ENCODE measurements at places on chromosomes 7 and 10.

- no peak for DNase-seq
Observed at GRCh38 chr7:20831956-20832355, 45.3 kb upstream of the SP8 start.

DNA sequence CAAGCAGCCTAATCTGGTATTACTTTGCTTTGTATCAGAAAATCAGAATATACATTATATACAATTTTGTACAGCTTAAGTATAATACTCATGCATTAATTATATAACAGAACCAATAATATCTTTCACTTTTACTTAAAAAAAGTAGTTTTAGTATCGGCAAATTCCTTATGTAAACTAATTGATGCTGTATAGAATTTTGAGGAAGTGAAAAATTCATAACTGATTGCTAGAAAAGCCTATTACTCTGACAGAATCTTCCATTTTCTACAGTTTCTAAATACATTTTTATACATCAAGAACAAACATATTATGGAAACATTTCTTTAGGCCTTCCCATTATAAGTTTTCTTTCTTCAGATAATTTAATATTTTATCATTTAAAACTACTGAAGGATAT lies 124.0 kb upstream of the GPR22 start:
- no peak for DNase-seq

DNA sequence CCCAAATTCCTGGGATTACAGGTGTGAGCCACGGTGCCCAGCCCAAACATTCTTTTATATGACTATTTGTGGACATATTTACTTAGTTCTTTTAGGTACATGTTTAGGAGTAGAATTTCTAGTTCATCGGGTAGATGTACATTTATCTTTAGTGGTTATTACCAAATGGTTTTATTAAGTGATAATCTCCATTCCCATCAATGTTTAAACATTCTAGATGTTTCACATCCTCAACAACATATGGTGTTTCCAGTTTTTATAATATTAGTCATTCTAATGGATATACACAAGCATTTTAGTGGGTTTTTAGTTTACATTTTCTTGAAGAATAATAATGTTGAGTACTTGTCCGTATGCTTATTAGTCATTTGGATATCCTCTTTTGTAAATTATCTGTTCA lies 131.7 kb downstream of the RTKN2 start:
- DNase-seq = no peak

DNA sequence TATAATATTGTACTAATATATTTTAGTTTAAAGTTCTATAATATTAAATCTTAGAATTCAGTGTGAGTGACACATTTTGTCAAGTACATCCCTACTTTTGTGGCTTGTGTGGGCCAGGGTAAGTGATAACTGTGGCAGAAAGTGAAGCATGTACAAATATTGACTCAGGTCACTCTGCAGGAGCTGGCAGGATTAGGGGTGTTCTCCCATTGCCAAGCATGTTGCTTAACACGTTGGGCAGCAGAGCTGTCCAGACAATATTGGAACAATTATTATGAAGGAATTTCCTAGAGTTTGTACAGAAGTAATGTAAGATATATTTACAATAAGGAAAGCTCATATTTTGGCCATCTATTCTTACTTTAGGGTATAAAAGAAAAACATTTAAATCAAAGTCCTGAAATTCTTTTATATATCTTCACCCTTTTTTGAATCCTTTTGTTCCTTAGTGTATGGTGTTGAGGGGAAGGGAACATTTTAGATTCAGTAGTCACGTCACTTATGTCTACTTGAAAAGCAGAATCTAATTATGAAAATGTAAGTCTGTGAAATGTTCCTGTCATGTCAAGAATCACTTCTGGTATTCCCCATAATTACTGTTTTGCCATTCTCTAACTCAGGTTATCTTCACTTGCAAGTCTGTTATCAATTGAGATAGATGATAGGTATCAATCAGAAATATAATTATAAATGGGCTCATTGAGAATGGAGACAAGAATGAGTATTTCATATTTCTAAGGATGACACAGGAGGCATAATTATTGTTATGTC lies 4.0 kb downstream of the HDAC9 start:
- DNase-seq = no peak

DNA sequence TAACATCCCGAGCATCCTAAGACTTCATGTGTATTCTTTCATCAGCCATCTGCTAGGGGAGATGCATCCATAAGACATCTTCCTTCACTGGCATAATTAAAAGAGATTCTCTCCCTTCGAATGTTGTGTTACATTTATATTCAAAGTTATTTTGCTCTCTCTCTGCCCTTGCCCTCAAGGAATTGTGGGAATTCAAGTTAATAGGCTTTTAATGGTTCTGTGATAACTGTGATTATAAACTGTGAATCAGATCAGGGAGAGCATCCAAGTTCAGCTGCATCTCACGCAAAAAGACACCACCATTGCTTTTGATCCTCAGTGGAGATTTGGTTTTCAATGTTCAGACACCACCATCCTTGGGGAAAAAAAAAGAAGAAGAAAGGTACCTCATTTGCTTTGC lies 9.2 kb upstream of the TEX36 start:
- no peak for DNase-seq

GRCh38 chr7:25221009-25221408 lies 7.3 kb downstream of the NPVF start:
- no peak for DNase-seq

DNA sequence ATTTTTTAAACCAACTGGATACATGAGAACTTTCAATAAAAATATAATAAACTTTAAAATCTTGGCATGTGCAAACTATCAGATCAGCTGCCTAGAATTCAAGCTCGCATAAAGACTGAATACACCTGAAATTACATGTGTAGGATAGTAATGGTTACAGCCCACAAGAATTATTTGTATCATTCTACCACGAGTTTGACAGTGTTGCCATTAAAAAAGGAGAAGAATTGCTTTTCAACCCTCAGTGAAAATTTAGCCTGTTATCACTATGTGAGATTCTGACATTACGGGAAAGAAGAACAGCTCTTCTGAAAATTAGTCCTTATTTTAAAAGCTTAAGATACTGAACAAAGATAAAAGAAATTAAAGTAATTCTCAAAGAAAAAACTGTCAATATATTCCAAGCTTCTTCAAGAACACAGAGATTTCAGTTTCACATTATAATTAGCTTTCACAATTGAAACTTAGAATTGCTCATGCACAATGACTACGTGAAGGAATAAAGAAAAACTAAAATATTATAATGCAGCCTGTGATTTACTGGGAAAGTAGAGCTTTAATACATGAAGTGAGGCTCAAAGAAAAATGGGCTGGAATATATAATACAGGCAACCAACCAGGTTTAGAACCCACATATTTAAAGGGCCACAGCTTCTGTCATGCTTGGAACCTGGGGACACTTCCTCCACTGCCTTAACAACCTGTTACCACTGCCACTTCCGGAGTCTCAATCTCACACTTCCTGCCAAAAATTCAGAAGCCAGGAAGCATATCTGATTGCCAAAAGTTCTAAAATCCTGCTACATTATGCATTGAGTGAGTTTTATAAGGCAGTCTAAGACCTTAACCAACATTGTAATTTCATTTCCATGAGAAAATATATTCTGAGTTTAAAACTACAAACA lies 23.2 kb downstream of the TPK1 start:
- DNase-seq = peak; percentile 73

GRCh38 chr7:66281678-66282590 lies 76.8 kb downstream of the TPST1 start:
- no peak for DNase-seq

DNA sequence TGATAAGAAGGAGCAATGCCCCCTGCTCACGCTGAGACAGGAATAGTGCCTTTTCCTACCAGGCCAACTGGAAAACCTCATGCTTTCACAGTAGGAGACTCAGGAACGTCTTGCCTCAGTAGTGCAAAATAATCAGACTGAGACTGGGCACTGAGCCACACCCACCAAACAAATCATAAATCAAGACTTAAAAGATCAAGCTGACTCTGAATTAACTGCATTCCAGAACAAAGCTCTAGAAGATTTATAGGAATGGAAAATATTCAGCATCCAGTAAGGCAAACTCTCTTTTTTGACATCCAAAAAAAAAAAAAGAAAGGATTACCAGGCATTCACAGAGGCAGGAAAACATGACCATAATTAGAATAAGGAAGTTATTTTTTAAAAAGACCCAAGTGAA lies 30.5 kb upstream of the SLC18A3 start:
- no peak for DNase-seq

GRCh38 chr10:99924451-99925255 lies 85.1 kb downstream of the DNMBP start:
- no peak for DNase-seq

GRCh38 chr10:31587691-31588090 lies 268.7 kb downstream of the ZEB1 start:
- no peak for DNase-seq

DNA sequence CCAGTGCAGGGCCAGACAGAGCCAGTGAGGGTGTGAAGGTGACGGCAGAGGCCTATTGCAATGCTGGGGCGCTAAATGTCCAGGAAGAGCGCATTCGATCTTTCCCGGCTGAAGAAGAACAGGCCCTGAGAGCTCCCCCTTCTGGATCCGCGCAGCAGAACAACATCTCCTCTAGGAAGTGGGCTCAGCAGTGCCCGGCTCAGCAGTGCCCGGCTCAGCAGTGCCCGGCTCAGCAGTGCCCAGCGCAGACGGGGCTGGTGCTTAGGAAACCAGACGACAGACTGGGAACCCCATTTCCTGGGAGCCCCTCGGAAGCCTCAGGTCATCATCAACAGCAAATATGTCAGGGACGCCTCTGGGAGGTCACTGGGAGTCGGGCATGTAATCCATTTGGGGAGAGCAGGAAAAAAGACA lies 4.7 kb upstream of the NOS3 start:
- peak; percentile 50 for DNase-seq

GRCh38 chr10:86533328-86533727 lies 11.7 kb upstream of the WAPL start:
- DNase-seq = no peak

DNA sequence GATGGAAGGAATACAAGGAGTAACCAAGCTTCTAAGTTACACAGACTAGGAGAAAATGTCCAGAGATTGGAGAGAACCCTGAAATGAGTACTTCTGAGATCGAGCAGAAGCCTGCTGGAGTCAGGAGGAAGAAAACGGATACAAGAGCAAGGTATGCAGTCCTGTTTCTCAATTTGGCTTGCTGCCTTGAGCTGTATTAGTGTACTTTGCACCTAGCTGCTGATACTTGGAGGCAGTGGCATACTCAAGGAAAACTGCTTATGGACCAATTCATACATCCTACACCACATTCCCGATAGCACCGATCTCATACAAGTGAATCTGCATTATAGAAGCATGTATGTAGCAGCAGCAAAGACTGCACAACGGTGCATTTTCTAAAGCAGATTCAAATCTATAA lies 14.4 kb downstream of the PIP4K2A start:
- no peak for DNase-seq

DNA sequence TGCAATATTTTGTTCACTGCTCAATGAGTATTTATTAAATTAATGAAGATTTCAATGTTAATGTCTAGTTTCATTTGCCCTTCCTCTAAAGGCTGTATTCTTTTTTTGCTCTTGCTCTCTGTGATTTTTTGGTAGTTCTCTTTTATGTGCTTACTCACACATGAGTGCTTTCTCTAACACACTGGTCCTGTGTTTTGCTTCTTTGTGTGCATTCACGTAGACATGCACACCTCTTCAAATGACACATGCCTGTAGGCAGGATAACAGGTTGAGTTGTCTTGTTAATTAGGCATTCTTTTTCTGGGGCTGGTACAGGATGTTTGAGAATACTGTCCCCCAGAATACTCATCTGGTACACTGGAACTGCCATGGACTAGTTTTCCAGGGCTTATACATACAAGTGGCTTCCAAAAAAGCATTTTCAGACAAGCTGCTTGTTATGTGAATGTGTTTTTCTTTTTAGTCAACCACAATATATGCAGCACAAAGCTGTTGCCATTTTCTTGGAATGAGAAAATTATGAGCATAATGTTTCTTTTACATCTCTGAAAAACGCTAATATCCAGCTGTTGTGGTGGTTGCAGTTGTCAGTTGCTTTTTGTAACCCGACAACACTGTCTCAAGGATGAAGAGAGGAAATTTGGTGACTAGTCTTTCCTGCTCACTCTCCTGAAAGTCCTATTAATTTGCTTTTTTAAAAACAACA lies 416.4 kb downstream of the AUTS2 start:
- DNase-seq = no peak

Measured in activated CD4-positive, alpha-beta T cell treated with anti-CD3 and anti-CD28 coated beads, Interleukin-2, Interleukin-4, amounts not matched to agents 100 ng/mL and 50 ng/mL, durations not matched to agents 16 hours and 8 hours (primary cell).